ENCODE measurements at places on chromosomes 2 and 18. TPM values are rescaled to one million over a fixed set of nuclear protein-coding genes. Genes with fewer than 3 reads are reported as not detected.

DNA sequence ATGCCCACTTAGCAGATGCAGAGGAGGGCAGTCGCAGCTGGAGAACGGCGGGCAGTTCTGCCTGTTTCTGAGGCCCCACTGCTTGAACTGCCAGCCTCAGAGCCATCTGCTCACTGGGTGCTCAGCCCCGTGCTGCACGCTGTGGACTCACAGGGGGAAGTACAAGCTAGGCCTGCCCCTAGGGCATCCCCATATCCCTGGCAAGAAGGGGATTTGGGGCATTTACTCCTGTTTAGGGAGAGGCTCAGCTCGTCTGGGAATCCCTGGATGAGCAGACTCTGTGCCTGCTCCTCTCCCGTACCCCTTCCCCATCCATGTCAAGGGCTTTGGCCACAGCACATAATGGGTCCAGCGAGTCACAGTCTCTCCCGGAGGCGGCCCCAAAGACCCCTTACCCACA lies 169.8 kb upstream of the PKDCC start:
- no peak for DNase-seq

DNA sequence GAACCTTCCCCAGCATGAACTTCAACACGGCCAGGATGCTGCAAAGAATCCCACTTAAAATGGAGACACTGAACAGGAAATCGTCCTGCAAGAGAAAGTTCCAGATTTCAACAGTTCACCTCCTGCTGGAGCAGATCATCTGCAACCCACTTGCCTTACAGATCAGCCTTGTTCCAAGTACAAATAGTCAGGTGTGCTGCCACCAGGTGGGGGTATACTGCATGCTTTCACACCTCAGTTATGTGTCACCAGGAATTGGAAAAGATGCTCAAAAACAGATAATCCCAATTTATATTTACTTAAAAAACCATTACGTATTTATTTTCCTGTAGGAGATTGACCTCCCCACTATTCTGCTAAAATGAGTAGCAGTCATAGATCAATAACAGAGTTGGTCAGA lies 212.3 kb downstream of the MGAT5 start:
- no peak for DNase-seq

GRCh38 chr18:10748641-10749040 lies 222.8 kb downstream of the NAPG start:
- DNase-seq = no peak

GRCh38 chr18:41372046-41372665 lies 582.9 kb upstream of the PIK3C3 start:
- no peak for DNase-seq

DNA sequence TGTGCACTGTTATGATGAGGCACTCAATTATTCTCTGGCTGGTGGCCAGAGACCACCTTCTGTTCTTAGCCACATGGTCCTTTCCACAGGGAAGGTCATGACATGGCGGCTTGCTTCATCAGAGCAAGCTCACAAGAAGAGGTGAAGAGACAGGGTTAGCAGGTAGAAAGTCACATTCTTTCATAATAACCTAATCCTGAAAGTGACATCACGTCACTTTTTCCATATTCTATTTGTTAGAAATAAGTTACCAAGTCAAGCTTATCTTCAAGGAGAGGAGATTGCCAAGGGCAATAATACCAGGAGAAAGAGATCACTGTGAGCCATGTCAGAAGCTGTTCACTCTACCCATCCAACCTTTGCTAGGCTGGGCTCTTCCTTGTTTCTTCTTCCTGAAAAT lies 139.4 kb downstream of the OSR1 start:
- no peak for DNase-seq

- no peak for DNase-seq
These were observed 29.3 kb upstream of the OTOS start for GRCh38 chr2:240169486-240170353.

DNA sequence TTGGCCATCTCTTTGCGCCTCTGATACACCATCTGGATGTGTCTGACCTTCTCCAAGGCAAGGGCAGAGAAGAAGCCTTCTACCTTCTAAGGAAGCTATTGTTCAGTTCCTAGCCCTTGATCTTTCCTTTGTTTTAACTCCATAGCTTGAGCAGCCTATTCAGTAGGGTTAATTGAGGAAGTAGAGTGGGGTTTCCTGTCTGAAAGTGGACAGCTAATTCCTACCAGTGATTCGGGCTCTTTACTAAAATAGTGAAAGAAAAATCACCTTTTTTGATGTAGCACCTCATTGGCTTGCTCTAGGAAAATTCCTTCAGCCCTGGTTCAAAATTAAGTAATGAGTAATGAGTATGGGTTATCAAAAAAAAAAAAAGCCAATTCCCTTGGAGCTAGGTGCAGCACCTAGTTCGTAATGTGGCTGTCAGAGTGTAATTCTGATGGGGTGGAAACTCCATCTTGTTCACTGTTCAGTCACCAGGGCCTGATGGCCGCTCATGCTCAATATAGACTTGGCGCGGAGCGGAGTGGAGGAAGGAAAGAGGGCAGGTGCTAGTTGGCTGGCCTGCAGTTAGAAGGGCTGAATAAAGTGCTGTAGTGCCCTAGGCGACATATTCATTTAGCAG lies 2.9 kb upstream of the MGAT5 start:
- no peak for DNase-seq

DNA sequence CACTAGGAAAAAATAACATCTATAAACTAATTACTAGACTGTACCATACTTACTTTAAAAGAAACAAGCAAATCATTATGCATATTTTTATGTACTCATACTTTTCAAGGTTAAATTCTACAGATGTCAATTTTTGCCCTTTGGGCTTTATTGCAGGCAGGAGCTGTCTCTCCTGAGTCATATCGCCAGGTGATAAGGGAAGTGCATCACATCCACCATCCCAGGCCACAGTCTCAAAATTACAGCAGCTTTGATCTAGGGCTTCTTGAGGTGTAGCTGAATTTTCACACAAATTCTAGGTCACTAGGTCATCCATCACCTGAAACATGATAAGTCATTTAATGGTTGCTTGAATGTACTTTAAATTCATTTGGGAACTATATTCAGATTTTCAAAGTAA lies 38.4 kb upstream of the FRZB start:
- DNase-seq = no peak

DNA sequence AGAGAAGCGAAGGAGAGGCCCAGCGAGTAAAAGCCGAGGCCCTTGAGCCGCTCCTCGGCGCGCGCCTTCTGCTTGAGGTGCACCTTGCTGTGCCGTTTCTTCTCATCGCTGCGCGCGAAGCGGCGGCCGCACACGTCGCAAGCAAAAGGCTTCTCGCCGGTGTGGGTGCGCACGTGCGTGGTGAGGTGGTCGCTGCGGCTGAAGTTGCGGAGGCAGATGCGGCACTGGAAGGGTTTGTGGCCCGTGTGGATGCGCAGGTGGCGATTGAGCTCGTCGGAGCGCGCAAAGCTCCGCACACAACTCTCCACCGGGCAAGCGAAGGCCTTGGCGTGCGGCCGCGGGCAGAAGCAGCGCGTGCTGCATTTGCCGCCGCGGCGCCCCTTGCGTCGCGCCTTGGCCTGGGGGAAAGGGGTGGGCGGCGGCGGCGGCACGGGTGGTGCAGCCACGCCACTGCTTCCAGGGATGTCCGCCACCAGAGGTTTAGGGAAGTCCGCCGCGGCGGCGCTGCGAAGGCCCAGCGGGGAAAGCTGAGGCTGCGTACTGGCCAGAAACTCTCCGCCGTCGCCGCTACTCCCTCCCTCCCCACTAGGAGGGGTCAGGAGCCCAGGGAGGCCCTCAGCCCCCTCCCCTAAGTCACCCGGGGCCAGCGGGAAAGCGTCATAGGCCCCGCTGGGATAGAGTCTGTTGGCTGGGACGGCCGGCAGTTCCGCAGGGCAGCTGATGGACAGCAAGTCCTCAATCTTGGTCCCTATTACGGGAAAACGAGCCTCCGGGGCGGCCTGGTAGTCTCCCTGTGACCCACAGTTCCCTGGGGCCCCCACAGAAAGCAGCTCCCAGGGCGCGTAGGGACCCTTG lies 1.7 kb downstream of the EGR4 start:
- no peak for DNase-seq

DNA sequence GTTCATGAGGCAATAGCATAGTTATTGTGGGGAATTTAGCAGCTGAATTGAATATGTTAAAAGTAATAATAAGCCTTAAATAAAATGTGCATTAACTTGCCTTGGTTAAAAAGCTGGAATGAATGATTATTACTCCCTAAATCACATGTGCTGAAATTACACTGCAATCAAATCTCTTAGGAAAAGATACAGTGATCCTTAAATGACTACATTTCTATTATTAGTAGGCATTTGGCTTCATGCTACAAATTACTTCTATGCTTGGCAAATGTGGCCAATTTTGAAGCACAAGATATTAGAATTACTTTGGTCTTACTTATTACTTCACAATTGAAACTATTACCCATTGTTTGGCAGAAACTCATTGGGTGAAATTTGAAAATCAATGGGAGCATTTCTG lies 5.4 kb downstream of the RND3 start:
- no peak for DNase-seq

DNA sequence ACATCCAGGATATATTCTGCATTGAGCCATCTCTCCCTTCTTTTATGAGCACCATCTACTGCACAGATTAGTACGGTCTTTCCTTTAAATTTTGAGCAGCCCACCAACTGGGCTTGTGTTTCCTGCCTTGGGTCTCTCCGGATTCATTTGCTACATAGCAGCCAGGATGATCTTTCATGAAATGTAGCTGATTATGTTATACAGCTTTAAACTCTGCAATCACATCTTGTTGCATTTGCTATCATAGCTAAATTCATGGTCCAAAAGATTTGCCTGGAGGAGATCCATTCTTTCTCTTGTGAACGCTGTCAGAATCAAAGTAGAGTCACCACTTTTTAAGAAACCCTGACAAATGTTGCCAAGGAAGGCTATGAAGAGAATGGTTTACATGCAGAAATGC lies 215.1 kb upstream of the LRRTM4 start:
- DNase-seq = no peak

DNA sequence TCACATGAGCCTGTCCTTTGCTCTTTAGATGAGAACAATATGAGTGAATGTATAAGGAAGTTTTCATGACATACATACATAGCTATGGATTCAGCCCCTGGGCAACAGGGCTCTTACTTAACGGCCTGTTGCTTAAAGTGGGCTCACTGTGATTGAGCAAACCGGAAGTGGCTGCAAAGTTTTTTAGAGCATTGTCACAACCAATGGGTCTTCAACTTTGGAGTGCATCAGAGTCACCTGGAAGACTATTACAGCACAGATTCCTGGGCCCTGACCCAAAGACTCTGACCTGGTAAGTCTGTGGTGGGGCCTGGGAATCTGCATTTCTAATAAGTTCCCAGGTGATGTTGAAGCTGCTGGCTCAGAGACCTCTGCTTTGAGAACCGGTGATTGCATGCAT lies 106.3 kb upstream of the SEC11C start:
- no peak for DNase-seq

GRCh38 chr2:54471221-54471711 lies 15.1 kb downstream of the SPTBN1 start:
- DNase-seq = no peak

GRCh38 chr2:188278388-188279092 lies 13.1 kb upstream of the GULP1 start:
- no peak for DNase-seq

DNA sequence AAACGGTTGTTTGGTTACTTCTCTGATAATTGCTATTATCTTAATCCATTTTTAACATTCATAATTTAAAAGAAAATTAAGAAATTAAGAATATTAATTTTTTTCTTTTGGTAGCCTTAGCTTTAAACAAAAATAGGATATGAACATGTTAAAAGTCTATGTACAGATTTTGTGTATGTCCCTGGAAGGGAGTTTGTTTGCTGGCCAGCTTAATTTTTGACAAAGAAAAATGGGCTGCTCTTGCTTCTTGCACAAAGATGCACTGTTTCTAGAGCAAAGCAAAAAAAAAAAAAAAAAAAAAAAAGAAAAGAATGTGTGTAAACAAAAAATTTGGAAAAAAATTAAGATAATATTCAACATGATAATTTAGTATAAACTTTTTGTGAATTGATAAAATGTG lies 1.3 kb downstream of the RFTN2 start:
- no peak for DNase-seq

GRCh38 chr2:9991221-9991620 lies 39.7 kb downstream of the GRHL1 start:
- no peak for DNase-seq

- DNase-seq = no peak
These were observed 73.2 kb downstream of the BCL11A start for GRCh38 chr2:60480089-60480773.

- no peak for DNase-seq
These were observed 34.5 kb upstream of the RAB31 start for GRCh38 chr18:9673296-9674251.

DNA sequence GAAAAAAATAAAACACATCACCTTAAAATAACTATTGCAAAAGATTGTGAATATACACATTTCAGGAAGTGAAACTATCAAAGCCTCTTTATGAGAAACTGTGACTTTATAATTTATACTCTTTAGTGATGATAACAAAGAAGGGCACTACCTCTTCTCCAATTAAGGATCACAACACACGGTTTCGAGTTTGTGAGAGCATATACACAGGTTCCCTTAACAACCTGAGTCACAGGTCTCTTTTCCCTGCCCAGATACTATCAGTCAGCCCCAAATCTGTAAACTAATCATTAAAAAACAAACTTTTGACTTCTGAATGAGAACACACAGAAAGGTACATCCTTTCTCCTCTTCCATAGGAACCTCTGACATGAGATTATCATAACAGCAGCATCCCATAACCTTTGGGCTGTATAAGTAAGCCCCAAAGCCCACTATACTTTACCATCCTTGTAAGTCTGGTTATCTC lies 44.9 kb downstream of the PTPN2 start:
- no peak for DNase-seq

DNA sequence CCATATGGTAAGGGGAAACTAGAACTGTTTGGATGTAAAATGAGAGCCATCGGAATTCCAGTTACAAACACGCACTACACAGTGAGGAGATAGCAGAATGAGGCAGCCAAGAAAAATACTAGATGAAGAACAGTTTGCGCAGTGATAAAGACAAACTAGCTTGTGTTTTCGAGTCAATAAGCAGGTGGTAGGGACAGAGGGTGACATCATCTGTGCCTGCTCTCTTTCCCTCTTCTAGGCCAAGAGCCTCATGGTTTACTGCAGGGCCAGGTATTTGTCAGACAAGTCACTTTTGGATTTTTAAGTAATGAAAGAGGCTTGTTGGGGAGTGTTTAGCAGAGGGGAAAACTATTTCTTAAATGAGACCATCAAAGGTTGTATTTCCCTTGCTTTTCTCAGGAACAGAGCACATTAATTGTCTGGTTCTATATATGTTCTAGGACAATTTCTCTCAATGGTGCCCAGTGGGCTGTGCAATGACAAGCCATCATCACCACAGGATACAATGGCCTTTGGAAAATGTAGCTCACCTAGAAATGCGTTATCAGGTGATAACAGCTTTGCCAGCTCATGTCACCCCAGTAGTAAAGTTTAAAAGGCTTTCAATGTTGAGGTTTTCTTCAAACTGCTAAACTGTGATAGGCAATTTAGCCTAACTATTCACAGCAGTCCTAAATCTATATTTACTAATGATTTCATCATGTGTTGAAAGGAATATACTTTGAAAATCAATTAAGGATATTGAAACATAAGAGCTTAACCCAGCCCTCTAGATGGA lies 1210.3 kb upstream of the ZEB2 start:
- no peak for DNase-seq

UGT1A4 gene
- not detected for total RNA-seq

CIB4 gene
- not detected for total RNA-seq

RRM2 gene
- 4.2 TPM for total RNA-seq

DRC1 gene
- total RNA-seq = 0.30 TPM

HEATR5B gene
- 31.0 TPM for total RNA-seq

ZAP70 gene
- total RNA-seq = 1.6 TPM

TYW5 gene
- 2.7 TPM for total RNA-seq

GPR155 gene
- 14.0 TPM for total RNA-seq

MPP4 gene
- not detected for total RNA-seq

IL1A gene
- not detected for total RNA-seq

UCN gene
- total RNA-seq = 0.84 TPM

FLACC1 gene
- total RNA-seq = 6.5 TPM
